CD4-positive, alpha-beta memory T cell (primary cell): ENCODE measurements at places on chromosomes 11 and 22. TPM values are rescaled to one million over a fixed set of nuclear protein-coding genes. Genes with fewer than 3 reads are reported as not detected.

Gene CTSW
- 30.4 TPM for total RNA-seq

- no peak for DNase-seq
Measured at GRCh38 chr11:35383953-35384352, 35.4 kb downstream of the SLC1A2 start.

Gene ISX
- not detected for total RNA-seq

DNA sequence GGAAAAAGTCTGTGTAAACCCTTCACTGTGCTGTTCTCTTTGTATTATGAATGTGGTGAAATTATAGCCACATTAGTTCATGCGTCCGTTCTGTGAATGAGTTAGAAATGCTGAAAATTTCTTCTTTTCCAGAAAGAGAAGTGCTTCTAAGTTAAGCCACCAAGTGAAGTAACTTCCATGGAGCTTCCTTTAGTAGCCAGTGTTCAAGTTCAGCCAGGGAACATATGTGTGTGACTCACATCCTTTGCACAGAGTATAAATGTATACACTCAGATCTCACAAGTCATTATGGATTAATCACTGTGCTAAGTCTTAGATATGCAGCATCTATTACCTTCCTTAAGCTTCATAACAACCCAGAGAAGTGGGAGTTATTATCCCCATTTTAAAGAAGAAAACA is 3.1 kb upstream of the MMP8 start:
- no peak for DNase-seq

GRCh38 chr11:1877211-1878136 is 14.2 kb downstream of the PRR33 start:
- peak; percentile 27 for DNase-seq

DNA sequence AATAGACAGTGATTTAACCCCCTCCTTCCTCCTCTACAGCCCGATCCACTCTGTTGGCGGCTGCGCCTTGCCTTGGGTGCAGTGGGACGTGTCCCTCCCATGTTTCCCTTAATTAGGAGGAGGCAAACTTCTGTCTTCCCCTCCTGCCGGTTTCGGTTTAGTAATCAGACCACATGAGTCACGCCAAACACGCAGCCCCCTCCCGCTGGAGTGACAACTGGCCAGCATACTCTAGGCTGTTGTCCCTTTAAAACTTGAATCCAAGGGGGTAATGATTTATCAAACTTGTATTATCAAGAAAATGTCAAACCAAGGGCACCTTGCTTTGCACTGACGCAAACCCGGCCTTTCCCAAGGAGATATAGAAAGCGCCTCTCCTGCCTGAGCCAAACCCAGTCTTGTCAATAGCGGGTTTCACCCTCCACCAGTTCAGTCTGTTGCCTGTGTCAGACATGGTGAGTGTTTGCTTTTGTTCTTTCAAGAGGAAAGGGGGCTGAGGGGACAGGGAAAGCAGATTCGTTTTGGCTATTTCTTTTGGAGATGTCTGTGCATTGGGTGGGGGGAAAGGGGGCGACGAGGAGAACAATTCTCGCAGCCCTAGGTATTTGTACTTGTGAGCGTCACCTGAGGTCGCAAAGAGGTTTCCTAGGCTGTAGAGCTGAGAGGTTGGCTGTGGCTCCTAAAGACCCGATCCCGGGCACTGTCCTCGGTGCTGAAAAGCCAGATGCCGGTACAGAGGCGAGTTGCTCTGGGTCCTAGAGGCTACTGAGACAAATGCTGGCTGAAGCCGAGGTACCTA is at the start of gene SLC6A5:
Gene SLC6A5, plus strand, starts transcription at position 388 of the 799 bp plus-strand sequence. Its CDS starts 65 bp downstream, at position 453.
- DNase-seq: no peak

DNA sequence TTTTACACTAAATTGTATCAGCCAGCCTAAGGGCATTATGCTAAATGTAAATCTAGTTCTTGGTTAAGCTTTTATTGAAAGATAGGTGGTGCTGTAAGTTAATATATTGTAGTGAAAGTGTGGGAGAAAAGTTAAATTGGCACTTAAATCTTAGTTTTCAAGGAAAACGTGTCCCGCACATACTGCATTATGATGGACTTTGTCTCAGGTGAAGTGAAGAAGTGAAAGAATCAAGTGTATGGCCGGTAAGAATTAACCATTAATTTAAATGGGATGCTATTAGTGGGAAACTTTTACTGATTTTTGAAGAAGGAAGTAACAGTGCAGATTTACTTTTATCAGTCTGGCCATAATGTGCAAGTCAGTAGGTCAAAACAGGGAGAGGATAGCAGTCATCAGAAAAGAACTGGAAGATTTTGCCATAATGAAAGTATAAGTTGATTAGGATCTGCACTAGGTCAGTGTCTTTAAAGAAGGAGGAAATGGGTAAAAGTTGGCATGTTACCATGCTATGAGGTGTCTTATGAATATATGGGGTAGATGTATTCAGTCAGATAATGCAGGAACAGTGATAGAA is 81.6 kb downstream of the PDHX start:
- DNase-seq: peak; percentile 37

Gene CYP2R1
- total RNA-seq: 14.7 TPM

Gene DKK3
- 0.89 TPM for total RNA-seq

DNA sequence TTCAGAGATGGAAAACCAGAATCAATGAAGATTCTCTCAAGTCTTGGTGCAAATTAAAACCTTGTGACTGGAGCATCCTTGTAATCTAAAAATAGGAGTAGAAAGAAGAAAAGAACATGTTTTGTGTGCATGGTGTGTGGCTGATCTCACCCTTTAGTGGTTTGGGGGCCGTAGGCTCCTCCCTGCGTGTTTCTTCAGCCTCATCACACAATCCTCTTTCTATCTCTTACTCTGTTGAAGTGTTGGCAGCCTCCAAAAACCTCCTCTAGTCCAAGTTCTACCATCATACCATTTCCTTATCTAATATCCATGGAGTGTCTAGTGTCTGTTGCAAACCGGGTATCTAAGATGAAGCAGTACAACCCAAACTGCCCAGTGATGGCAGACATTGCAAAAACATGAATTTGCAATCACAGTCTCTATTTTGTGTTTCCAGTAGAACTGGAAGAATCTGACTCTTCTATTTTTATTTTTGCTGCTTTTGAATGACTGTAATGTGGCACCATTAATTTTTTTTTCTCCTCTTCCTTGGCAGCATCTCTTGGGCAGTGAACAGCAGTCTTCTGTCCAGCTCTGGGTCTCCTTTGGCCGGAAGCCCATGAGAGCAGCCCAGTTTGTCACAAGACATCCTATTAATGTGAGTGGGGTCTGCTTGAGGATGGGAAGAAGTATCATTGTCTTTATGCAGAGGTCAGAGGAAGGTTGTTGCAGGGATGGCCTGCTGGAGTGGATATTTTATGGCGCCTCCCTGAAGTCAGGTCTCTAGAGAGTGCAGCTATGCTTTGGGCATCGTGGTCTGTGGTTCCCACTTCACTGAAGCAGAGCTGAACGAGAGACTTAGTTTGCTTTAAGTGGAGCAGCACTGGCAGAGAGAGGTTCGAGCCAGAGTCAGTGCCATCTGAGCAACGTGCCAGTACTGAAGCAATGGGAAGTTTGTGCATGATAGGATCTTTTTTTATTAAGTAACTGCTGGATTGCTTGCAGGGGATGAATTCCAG is 60.0 kb upstream of the SORL1-AS1 start:
- no peak for DNase-seq

Gene CREB3L1
- total RNA-seq: not detected

GRCh38 chr11:66743271-66743968 is 14.4 kb upstream of the SPTBN2 start:
- DNase-seq: no peak

Gene ANO1
- not detected for total RNA-seq
